Neural crest cell (in vitro differentiated cells): ENCODE measurements at places on chromosomes 2 and 18.
A peak's percentile ranks its signal among the peaks of the same experiment; 100 is the strongest.

DNA sequence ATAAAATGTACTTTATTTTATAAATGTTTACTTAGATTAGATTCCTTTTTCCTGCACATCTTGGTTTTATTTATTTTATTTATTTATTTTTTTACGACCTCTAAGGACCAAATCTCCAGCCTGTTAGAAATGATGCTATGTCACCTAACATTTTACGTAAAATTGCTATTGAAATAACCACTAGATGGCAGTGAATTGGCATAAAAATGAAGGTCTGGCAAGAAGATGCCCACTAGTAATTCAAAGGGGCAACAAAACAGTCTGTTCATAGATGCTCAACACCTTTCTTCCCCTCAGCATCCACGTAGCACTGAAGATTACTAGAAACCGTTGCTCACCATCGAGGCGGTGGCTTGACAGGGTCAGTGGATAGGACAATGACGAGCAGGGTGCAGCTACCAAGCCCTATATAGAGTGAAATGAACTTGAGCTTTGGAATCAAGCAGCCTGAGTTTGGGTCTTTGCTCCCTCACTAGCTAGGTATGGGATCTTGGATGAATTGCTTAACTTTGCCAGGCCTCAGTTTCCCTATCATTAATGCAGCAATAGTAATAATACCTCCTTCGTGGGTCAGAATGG lies 128.7 kb upstream of the L3MBTL4 start:
- DNase-seq: no peak

- no peak for DNase-seq
Measured at GRCh38 chr2:203582468-203582867, 47.4 kb upstream of the RAPH1 start.

- DNase-seq: no peak
Measured at GRCh38 chr2:20640411-20641122, 10.3 kb downstream of the HS1BP3 start.

DNA sequence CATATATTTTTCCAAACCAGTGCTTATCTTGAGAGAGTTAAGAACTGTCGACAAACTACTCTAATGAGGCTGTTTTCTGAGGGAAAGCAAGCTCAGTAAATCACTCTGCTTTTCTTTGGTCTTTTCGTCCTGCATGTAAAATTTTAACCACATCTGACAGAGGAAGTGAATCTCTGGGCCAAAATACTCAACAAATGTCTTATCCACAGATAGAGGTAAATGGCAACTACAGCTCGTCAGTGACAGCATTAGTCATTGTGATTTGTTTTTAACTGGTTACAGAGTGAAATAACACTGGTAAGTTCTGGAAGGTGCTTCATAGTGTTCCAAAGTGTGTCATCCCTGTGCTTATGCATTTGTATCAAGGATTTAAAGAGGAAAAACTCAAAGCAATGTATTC lies 82.6 kb upstream of the SLC8A1 start:
- no peak for DNase-seq

- DNase-seq: peak; percentile 24
Measured at GRCh38 chr18:79465392-79465991, 69.8 kb downstream of the NFATC1 start.

DNA sequence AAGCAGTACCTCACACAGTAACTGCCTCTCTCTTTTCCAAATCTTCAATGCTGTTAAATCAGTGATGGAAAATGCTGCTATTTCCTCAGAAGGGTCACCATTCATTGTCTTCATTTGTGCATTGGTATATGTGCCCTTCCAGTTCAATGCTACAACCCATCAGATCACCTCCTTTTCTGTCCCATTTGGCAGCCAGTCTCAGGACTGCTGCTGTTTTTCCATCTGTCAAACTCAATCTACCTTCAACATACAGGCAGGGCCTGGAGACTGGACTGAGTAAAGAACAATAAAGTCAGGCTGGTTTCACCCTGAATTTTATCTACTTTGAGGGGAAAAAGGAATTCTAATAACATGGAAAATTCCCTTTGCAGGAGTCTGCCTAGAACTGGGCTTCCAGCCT lies 17.9 kb downstream of the ZNF385B start:
- no peak for DNase-seq

GRCh38 chr2:127205218-127206125 lies 14.6 kb downstream of the CYP27C1 start:
- no peak for DNase-seq

- DNase-seq: no peak
Measured at GRCh38 chr18:36786686-36787085, 42.1 kb downstream of the TPGS2 start.

- DNase-seq: no peak
Measured at GRCh38 chr18:23260926-23261590, 125.8 kb downstream of the CABLES1 start.

DNA sequence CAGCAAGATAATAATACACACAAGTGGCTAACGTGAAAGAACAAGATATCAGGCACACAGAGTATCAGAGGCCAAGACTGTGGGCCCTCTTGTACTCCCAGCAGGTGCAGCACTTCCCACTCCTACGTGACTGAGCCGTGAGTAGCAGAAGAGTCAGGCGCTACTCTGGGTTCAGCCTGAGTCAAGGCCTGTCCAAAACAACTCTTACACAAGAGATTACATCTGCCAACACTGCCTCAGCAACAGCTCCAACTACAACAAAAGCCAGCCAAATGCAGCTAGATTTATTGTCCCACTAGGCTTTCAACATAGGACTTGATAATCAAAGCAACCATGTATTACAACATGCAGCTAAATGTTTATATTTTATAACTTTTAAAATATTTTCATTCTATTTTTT lies 56.2 kb downstream of the ITSN2 start:
- no peak for DNase-seq

DNA sequence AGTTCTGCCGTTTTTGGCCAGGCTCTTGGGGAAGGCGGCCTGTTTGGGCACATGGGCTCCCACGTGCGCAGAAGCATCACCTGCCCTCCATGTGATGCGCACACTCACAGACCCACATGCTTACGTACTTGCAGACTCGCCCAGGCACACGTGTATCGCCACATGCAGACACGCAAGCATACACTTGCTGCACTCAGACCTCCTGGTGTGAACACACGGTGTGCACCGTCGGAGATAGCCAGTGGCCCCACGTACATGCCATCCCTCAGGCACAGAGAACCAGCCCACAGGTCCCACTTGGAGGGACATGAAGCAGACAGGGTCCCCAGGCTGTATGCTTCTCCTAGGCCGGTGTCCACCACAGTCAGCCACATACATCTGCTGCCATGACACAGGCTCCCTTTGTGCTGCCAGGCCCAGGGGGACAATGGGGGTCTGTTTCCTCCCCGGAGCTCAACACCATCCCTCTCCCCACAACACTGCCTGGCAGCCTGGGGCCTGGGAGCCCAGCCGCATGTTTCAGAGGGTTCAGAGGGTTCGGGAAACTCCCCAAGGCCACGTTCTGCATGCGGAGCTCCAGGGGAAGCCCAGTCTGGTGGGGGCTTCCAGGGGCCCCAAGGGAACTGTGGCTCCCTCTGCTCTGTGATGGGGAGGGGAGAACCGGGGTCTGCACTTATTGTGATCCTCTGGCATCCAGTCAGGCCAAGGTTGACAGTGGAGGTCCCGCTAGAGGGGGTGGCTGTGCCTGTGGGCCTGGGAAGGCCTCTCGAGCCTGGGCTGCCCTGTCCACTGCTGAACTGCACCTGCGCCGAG lies 208.1 kb upstream of the HAAO start:
- peak; percentile 61 for DNase-seq

DNA sequence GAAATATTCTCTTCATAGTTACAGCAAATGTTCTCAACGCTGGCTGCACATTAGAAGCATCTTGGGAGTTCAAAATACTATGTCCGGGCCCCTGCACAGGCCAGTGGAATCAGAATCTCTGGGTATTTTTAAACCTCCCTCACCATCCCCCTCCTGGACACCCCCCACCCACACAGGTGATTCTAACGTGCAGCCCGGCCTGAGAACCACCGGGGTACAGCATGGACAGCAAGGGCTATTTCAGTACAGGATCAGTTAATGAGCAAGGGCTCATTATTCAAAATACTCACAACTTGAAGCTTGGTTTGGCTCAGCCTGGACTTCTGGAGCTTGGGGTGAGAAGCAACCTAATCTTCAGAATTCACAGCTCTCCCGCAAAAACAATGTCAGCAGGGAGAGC lies 31.4 kb downstream of the INO80C start:
- no peak for DNase-seq

DNA sequence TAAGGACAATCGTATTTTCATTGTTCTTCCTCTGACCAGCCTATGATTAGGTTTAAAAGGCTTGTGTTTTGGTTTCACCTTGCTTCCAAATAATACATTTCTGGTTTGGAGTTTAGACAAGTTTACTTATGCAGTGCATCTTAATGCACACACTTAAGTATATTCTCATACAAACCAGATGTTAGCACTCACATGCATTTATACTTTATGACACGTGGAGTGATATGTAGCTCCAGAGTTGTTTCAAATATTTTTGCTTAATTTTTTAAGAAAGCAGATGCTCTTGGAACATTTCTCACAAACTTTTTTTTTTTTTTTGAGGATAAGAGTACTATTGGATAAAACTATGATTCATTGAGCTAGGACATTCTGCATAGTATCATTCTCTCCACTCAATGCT lies 109.9 kb downstream of the PDE1A start:
- DNase-seq: no peak

DNA sequence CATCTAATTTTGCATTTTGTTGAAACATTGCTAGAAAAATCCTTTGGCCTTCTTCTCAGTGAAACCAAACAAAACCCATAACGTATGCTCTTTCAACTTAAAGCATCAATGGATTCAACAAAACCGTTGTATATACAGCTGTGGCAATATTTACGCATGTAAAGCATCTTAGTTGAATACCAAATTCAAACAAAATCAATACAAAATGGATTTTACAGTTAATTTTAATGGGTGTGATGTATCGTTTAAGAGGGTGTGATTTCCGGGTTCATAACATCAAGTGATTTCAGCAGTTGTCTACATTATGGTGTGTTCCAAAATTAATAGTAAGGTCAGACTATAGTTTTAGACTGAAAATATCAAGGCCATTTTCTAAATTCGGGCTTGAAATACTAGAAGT lies 198.2 kb downstream of the TGIF1 start:
- no peak for DNase-seq

- DNase-seq: no peak
Measured at GRCh38 chr2:238095143-238095542, 5.0 kb upstream of the ESPNL start.

DNA sequence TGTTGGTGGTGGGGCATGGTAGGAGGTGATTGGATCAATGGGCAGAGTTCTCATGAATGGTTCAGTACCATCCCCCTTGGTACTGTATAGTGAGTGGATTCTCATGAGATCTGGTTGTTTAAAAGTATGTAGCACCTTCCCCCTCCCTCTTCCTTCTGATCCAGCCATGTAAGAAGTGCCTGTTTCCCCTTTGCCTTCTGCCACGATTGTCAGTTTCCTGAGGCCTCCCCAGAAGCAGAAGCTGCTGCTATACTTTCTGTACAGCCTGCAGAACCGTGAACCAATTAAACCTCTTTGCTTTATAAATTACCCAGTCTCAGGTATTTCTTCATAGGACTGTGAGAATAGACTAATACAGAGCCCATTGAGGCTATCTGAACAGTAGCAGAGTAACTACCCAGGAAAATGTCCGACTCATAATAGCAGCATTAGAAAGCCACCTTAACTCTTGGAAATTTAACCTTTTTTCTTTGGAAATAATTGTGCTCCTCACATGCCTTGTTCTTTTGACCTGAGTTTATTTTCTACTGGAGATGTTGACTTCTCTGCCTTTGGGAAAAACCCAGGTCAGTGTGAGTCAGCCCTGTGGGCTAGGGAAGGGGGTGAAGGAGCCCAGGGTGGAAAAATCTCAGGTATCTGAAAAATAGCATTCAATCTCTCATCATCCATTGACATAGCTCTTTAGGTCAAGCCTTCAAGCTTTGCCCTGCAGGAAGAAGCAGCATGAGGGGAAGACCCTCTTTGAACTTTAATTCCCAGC lies 18.1 kb downstream of the CYP1B1 start:
- DNase-seq: no peak

GRCh38 chr2:121670181-121670580 lies 20.9 kb upstream of the CLASP1 start:
- no peak for DNase-seq

GRCh38 chr2:68203587-68203986 lies 45.9 kb downstream of the PNO1 start:
- DNase-seq: no peak

DNA sequence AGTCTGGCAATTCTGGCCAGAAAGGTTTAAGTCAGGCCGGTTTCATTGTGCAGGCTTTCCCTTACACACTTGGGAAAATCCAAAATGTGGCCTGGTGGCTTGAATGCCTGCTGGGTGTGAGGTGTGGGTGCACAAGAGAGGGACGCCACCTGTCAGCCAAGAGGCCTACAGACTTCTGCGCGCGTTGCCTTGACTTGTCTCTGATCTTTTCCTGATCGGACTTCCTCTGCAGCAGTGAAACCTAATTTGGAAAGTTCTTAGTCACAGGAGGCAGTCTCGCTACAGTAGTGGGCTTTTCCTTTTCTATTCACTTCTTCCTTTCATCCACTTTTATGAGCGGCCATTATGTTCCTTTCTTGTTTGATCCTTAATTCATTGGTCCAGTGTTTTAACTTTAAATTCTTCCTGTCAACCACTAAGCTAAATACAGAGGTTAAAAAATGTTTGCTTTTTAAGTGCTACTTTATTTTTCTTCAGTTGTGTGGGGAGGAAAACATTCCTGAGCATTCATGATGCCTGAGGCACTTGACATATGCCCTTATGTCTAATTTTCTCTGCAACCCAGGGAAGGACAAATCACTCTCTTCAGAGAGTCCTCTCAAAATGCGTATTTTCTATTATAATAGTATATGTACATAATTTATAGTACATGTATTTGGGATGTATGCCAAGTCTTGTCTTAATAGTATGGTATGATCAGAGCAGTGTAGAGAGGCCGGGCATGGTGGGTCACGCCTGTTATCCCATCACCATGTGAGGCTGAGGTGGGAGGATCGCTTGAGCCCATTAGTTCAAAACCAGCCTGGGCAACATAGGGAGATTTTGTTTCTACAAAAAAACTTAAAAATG lies 128.9 kb downstream of the WDSUB1 start:
- DNase-seq: no peak

DNA sequence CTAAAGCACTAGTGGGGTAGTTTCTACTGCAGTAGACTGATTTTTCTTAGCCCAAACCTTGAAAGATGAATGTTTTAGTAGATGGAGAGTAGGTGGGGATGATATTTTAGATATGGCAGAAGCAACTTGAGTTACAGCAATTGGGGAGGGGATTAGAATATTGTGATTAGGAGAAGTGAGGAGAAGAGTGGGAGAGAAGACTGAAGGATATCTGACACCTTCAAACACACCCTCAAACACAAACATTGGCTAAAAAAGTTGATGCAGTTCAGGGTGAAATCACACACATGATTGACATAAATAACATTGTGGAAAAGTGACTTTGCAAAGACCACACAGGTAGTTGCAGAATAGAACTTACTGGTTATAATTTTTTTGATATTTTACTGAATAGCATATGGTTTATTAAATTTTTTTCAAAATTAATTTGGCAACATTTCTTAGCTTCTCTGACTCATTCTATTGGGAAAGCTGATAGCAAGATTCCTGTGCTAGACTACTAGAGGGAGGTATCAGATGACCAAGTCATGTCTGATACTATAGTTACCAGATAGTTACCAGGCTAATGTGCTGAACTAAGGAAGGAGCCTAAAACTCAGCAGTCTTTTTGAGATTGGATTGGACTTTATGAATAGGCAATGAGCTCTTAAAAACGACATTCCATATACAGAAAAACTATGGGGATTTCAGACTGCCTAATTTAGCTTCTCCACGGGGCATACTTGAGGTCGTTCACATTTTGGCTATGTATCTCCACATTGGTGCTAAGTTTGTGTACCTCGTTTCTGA lies 73.0 kb downstream of the ACTR3 start:
- DNase-seq: no peak

GRCh38 chr18:61582202-61582710 lies 249.0 kb downstream of the CDH20 start:
- DNase-seq: no peak

- peak; percentile 26 for DNase-seq
Measured at GRCh38 chr2:216606551-216607276, 26.5 kb upstream of the IGFBP2 start.
